ENCODE measurements at places on chromosomes 12 and 14. TPM values are rescaled to one million over a fixed set of nuclear protein-coding genes. Genes with fewer than 3 reads are reported as not detected.

The PLCZ1 gene
- not detected for total RNA-seq

The ATF1 gene
- 26.6 TPM for total RNA-seq

The SOX5 gene
- total RNA-seq = 72.7 TPM

The RHOJ gene
- total RNA-seq = 13.7 TPM

The MYO1H gene
- total RNA-seq = 0.82 TPM

The TGFB3 gene
- total RNA-seq = 51.6 TPM

The BICDL1 gene
- total RNA-seq = 24.7 TPM

The GYS2 gene
- not detected for total RNA-seq

The PPM1H gene
- 17.2 TPM for total RNA-seq

The SELPLG gene
- total RNA-seq = 2.9 TPM

The GSC gene
- total RNA-seq = 2.0 TPM

The AKAP6 gene
- 74.4 TPM for total RNA-seq

The GZMH gene
- not detected for total RNA-seq

The KRT82 gene
- total RNA-seq = not detected

The GPR84 gene
- 0.16 TPM for total RNA-seq

The ACVRL1 gene
- 47.7 TPM for total RNA-seq

The SLC17A8 gene
- 3.6 TPM for total RNA-seq

The PARPBP gene
- total RNA-seq = 10.6 TPM

The TMPRSS12 gene
- total RNA-seq = not detected

The CLEC4A gene
- total RNA-seq = 1.2 TPM

The PZP gene
- not detected for total RNA-seq

The APOF gene
- total RNA-seq = not detected

The PLA2G1B gene
- total RNA-seq = not detected

The TEAD4 gene
- 3.2 TPM for total RNA-seq

The ADCY6 gene
- total RNA-seq = 50.1 TPM

The KTN1 gene
- total RNA-seq = 164 TPM

The SLC8B1 gene
- 18.6 TPM for total RNA-seq

The MYF6 gene
- 19.2 TPM for total RNA-seq

The EXOC3L4 gene
- total RNA-seq = 0.16 TPM

The FGD4 gene
- 103 TPM for total RNA-seq

The SERPINA10 gene
- total RNA-seq = not detected

The MRPL42 gene
- 92.2 TPM for total RNA-seq

The SERPINA3 gene
- 0.99 TPM for total RNA-seq

The FGF23 gene
- 0.27 TPM for total RNA-seq

The AQP2 gene
- total RNA-seq = not detected

The PLEKHG3 gene
- 47.5 TPM for total RNA-seq

The THAP2 gene
- 13.4 TPM for total RNA-seq

The FITM1 gene
- total RNA-seq = 11.4 TPM

The SMOC1 gene
- total RNA-seq = 25.9 TPM

The ACOT6 gene
- not detected for total RNA-seq

The PLEKHD1 gene
- total RNA-seq = 2.0 TPM

The TNFAIP2 gene
- total RNA-seq = 42.7 TPM

The DAO gene
- not detected for total RNA-seq

Measured in camera-type eye (tissue), 1 donor.